Right kidney (tissue), 9 donors: ENCODE measurements at places on chromosomes 11 and 22.

DNA sequence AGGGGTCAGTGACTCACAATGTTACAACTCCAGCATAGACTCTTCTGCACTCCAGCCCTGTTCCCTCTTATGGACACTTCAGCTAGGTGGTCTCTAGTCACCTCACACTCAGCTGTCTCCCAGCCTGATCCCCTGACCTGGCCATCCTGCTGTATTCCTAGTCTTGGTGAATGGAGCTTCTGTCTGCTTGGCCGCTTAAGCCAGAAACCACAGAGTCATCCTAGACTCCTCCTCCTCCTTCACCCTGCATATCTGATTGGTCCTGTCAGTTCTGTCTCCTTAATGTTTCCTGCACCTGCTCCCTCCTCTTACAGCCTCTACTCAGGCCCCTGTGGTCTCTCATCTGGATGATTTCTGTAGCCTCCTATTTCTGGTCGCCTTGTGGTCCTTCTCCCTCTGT, 144.9 kb downstream of the HIPK3 start:
- DNase-seq: no peak

GRCh38 chr11:130209128-130209932, 49.7 kb downstream of the ST14 start:
- DNase-seq: peak; percentile 57

- no peak for DNase-seq
Observed at GRCh38 chr22:37775785-37776638, 31.7 kb upstream of the GCAT start.

- DNase-seq: peak; percentile 82
Observed at GRCh38 chr11:66386171-66387069, 14.9 kb upstream of the SLC29A2 start.

DNA sequence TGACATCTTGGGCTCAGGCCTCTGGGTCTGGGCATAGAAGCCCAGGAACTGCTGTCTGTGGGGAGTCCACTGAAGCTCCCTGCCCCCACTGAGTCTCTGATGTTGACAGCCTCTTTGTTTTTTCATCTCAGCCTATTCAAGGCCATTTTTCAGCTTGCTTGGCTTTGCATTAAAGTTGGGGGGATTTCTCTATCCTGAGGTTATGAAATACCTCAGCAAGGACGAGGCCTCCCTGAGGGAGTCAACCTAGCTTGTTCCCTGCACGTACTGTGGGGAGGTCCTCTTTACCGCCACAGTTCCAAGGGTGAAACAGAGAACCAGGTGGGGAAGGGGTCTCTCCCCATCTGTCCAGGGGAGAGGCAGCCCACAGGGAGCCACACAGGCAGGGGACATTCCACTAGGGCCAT, 8.4 kb downstream of the KCNQ1OT1 start:
- DNase-seq: no peak

DNA sequence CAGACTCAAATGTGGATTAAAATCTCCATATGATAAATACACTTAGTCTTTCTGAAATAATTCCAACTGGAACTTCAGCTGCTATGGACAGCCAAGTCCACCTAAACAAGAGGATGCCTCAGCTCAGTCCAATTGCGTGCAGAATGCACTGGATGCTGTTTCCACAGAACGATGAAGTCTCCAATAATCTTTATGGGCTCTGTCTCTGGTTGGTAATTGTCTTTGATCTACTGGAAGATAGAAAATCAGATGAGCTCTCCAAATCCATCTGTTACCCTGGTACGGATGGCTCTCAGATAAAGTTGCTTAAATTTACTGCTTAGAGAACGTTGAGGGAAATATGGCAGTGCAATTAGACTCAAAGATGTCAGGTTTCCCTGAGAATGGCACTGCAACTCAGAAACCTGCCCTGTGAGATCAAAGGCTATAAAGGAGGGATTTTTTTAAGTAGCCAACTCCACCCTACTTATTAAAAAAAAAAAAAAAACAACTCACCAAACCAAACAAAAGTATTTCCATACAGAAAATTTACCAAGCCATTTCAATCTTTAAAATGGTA, 859 bp upstream of the BIRC3 start:
- DNase-seq: no peak

GRCh38 chr11:3164138-3164551, 965 bp downstream of the OSBPL5 start:
- DNase-seq: peak; percentile 25

- no peak for DNase-seq
Observed at GRCh38 chr11:134560566-134561330, 148.7 kb upstream of the B3GAT1 start.

GRCh38 chr11:116499396-116500003, 273.3 kb downstream of the BUD13 start:
- peak; percentile 75 for DNase-seq

GRCh38 chr11:18282626-18283025, 16.6 kb downstream of the SAA1 start:
- DNase-seq: no peak

- peak; percentile 32 for DNase-seq
Observed at GRCh38 chr11:94876645-94877442, 96.5 kb downstream of the CWC15 start.

- no peak for DNase-seq
Observed at GRCh38 chr11:102783016-102783415, 2.6 kb upstream of the MMP10 start.

GRCh38 chr11:57596266-57596885, 1.1 kb upstream of the SERPING1 start:
- no peak for DNase-seq

DNA sequence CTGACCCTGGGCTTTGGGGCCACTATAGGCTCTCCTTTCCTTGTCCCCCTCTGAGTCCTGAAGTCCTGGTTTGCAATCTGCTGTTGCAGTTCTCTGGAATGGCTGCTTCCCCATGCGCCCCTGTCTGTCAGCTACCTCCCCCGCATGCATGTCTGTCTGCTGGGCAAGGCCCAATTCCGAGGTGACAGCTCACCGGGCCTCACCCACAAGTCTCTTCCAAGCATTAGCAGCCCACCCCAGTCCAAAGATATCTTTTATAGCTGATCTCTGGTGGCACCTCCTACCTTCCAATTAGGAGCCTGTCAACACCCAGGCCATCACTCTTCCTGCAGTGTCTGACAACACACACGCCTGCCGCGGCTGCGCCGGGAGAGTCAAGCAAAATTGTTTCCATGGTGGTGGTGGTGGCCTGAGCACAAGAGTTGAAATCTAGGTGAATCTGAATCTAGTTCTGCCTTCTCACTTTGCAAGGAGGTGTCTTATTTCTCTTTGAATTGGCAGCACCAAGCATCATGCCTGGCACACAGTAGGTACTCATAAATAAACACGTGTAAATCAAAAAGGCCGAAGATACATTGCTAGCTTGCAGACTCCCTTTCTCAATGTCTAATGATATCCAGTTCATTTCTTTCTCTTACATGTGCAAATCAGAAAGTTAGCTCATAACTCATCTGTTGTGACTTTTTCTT, 1.2 kb upstream of the LMO2 start:
- DNase-seq: peak; percentile 25

GRCh38 chr22:20946080-20946986, 20.7 kb upstream of the AIFM3 start:
- no peak for DNase-seq

DNA sequence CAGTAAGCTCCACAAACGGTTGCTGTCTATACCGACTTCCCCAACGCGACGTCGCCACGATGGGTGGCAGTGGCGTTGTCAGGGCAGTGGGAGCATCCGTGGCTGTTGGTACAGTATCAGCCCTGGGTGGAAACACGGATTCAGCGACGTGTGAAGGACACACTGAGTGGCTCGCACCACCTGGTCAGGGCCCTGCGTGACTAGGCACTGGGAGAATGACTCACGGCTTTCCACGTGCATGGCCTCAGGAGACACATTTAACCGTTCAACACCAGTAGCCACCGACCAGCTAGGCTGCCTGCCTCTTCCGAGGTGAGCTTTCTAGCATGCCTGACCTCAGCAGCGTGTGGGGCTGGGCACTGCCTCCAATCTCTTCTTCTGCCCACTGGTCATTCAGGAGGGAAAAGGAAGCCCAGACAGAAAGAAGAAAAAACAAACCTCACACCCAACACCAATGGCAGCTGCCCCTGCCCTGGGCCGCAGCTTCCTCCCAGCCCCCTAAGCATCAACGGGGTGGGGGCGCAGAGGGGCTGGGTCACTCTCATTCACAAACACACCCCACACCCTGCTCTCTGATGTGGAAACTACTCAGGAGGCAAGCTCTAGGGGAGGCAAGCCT, 59.0 kb downstream of the MYH9 start:
- DNase-seq: no peak

DNA sequence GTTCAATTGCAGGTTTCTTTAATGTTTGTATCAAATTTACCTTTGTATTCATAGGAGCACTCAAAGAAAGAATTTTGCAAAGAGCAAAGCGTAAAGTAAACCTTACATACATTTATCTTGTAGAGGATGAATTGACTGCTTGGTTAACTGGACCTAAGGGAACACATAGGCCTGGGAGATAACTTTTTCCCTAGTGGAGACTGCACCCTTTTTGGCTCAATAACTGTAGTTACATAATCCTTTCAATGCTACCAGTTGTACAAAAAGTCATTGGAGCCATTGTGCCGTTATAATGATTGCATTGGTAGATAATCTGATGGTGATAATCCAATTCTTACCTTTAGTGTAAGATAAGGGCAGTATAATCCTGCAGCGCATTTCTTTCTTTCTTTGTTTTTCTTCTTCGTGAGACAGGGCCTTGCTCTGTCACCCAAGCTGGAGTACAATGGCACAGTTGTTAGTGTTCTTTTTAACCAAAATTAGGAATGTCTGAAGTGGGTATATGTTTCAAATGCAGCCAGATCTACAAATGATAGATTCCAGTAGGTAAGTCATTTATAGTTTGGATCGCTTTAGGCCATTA, 18.3 kb downstream of the ATG13 start:
- no peak for DNase-seq

- no peak for DNase-seq
Observed at GRCh38 chr11:116808262-116809175, 14.6 kb downstream of the APOA4 start.

DNA sequence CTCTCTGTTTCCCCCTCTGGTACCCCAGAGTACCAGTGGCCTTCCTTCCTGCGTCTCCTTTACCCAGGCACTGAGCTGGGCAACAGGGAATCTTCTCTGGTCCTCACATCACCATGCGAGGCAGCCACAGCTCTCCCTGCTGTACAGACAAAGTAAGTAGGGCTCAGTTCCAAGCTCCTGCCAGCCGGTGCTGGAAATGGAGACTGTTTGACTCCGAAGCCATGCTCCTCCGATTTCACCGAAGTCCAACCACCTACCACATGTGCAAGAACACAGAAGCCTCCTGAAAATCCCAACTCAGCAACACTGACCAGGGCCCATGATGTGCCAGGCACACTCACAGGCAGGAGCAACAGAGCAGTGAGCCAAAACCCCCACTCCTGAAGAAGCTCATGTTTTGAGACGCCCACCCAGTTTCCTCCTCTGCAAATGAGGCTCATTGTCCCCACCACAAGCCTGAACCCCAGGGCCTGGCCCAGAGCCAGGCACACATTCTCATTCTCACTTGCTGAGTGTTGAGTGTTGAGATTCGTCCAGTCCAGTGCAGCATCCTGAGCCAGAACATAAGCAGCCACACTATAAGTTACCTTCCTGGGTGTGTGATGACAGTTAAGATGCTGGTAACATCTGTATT, 156.0 kb downstream of the MPPED1 start:
- DNase-seq: no peak

GRCh38 chr22:40939202-40939601, 12.0 kb upstream of the RBX1 start:
- no peak for DNase-seq
